ENCODE measurements at places on chromosomes 13 and 19.

DNA sequence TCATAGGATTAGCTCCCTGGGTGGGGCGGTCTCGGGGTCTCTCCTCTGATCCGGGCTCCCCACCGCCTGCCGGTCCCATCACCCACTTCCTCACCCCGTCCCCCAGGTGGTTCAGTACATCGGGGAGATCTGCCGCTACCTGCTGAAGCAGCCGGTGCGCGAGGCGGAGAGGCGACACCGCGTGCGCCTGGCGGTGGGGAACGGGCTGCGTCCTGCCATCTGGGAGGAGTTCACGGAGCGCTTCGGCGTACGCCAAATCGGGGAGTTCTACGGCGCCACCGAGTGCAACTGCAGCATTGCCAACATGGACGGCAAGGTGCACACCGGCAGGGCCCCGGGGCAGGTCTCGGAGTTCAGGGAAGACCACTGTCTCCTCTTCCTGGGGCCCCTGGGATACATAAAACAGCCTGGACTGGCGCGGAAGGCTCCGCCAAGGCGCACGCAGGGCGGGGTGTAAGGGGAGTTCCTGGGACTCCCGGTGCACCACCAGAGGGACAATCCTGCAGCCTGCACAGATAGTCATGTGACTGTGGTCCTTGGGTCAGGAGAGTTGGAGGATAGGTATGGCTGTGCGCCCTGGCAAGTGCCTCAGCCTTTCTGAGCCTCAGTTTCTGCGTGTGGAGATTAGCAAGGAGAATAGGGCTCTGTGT, 14.2 kb upstream of the PGLS start:
- no peak for DNase-seq

- no peak for DNase-seq
These were observed 51.8 kb downstream of the CCDC70 start for GRCh38 chr13:51913421-51914136.

- DNase-seq, result no peak
These were observed 18.9 kb downstream of the ZNF563 start for GRCh38 chr19:12314553-12314952.

DNA sequence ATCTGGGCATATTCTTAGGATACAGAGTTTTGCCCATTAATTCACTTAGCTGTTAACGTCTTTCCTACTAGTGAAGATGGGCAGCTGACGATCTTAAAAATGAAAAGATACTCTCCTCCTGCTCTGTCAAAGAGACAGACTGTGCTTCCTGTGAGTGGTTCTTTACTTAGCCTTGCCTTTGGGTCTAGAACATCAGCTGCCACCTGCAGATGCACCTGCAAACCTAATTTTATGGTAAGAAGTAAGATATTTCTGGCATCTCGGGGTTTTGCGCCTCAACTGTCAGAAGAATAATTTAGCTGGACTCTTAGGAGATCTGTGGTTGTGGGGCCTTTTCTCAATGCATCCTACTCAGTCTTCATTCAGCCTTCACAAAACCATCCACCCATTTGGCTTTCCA, 36.2 kb downstream of the TRPC4 start:
- no peak for DNase-seq

DNA sequence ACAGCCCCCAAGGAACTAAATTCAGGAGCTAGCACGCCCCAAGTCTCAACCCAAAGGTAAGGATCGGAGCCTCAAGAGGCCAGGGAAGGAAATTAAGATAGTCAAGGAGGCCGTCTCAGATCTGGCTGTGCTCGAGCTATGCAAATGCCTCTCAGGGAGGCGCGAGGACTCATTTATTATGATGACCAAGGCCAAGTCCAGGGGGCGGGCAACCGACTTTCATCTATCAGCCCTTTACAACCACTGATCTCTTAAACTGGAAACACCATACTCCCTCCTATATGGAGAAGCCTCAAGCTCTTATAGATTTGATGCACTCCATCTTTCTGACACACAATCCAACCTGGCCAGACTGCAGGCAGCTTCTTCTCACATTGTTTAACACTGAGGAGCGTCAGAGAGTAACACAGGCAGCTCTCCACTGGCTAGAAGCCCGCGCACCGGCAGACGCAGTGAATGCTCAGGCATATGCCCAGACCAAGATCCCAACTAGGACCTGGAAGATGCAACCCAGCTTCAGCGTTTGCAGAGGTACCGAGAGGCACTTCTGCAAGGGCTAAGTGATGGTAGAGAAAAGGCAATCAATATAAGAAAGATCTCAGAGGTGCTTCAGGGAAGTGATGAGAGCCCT, 9.6 kb upstream of the SLC15A1 start:
- no peak for DNase-seq

GRCh38 chr13:38883783-38884182, 106.8 kb downstream of the STOML3 start:
- DNase-seq, result no peak

- DNase-seq, result peak; percentile 64
These were observed 14.8 kb upstream of the GPI start for GRCh38 chr19:34350161-34350561.

DNA sequence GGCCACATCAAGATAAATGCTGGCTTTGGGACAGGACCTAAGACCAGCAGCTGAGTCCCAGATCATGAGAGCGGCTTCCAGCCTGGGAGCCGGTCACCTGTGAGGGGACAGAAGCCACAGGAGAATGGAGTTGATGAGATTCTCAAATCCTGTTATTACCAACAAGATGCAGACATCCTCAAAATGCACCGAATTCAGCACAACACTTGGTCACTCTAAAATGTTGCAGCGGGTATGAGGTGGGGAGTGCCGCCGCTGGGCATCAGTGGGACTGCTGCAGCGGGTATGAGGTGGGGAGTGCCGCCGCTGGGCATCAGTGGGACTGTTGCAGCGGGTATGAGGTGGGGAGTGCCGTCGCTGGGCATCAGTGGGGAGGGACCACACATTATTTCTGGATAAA, 21.2 kb downstream of the RANBP3 start:
- no peak for DNase-seq

- no peak for DNase-seq
These were observed 69.8 kb downstream of the KCNRG start for GRCh38 chr13:50085063-50085462.

DNA sequence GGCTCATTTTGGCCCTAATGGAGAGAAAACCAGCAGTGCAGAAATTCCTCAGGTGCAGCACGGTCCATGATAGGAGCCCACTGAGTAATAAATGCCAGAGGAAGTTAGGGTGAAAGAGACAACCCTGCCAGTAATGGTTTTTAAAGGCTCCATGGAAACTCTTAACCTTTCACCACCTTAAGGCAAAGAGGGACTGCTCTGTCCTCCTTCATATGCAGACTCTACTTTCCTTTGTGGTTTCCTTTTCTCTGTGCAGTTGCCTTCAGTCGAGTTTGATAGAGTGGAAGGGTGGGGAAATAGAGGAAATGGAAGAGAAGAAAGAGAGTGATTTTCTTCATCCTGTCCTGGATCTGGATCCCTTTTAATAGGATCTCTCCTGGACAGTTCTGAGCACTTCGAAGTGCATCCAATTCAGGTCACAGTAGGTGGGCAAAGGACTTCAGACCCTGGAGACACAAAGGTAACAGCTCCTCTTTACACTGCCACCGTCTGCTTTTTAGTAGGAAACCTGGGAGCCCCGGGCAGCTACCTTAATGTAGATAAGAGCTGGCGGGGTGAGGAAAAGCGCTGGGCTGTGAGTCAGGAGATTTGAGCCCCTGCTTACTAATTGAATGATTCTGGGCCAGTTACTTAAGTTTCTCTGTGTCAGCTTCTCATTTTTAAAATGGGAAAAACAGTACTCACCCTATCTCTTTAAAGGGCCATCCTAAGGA, 294.8 kb downstream of the KCNRG start:
- no peak for DNase-seq

DNA sequence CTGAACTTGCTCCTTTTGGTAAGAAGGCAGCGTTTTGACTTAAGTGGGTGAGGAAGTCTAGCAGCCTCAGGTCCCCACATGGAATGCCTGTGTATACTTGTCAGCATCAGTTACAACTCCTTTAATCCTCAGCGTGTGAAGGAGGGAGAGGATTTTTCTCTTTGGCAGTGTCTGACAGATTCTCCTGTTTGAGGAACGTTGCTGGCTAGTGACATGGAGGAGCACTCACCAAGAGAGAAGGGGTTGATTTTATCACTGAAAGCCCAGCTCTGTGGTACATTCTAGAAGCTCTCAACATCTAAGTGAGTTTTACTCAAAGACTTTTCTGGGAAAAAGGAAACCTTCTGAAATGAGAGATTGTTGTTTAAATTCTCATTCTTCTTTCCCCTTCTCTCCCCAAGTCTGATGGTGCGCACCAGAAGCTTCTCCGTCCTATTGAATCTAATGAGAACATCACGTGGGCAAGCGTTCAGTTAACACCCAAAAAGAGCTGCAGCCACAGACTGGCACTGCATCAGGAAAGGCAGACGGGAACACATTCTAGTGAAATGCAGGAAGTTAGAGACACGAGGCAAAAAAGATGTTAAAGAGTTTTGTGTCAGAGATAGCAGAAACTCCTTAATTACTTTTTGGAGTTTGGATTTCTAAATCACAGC, 58.2 kb downstream of the GJA3 start:
- no peak for DNase-seq

- DNase-seq, result no peak
These were observed 7.7 kb upstream of the NOVA2 start for GRCh38 chr19:45981350-45981749.

DNA sequence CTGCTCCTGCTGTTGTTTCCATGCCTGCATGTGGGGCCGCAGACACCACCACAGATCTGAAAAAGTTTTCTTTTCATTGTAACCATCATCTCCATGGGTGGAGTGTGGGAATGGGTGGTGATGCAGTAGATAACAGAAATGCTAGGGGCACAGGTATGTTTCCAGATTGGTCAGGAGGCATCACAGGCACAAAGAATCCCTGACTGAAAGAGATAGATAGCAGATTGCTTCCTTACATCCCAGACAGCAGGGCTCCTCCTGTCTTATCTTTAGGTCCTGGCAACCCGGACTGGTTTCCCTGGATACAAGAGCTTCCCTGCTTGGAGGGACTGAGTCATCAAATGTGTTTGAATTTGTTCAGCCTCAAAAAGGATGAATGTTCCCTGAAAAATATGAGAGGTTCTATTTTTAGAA, 1937.6 kb downstream of the PCDH9 start:
- no peak for DNase-seq

GRCh38 chr13:39786091-39786490, 130.6 kb downstream of the COG6 start:
- no peak for DNase-seq

- no peak for DNase-seq
These were observed 55.7 kb downstream of the MRPL57 start for GRCh38 chr13:21232196-21232595.

GRCh38 chr19:3573162-3573857, 566 bp downstream of the HMG20B start:
- no peak for DNase-seq

DNA sequence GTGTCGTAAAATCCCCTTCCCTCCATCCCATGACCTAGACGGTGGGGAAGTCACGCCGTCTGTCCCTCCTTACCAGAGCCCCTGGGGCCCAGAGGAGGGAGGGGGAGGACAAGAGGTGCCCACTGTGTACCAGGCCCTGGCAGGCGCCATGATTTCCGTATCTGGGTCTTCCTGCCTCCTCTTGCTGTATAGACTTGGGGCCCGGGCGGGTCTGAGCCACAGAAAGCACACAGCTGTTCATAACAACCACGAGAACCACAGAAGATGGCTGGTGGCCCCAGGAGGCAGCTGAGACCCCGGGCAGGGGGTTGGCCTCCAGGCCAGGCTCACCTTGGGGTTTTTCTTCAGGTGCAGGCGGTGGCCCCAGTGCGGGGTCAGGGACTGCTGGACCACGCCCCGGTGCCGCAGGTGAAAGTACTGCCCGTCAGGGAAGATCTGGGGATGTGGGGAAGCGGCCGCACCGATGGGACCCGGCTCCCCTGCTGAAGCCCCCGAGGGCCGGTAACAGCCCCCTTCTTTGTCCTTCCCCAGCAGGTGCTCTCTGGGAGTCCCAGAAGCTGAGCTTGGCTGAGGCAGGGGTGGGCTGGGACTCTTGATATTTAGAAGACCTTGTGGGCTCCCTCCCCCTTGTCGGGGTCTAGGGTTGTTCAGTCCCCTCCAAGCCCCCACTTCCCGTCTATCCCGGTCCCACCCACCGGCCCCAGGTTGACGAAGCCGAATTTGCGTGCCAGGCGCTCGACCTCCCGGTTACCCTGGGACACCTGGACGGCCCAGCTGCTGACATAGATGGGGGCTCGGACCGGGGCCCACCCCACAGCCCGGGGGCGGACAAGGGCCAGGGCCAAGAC, 463 bp downstream of the PCSK4 start:
- DNase-seq, result no peak

- DNase-seq, result no peak
These were observed at the start of gene DLEU7 for GRCh38 chr13:50843257-50844083. Gene DLEU7 (minus strand): TSS chr13:50843692. CDS start chr13:50843646, 46 bp downstream.

- no peak for DNase-seq
These were observed 46.4 kb downstream of the SOX1 start for GRCh38 chr13:112113348-112113747.

DNA sequence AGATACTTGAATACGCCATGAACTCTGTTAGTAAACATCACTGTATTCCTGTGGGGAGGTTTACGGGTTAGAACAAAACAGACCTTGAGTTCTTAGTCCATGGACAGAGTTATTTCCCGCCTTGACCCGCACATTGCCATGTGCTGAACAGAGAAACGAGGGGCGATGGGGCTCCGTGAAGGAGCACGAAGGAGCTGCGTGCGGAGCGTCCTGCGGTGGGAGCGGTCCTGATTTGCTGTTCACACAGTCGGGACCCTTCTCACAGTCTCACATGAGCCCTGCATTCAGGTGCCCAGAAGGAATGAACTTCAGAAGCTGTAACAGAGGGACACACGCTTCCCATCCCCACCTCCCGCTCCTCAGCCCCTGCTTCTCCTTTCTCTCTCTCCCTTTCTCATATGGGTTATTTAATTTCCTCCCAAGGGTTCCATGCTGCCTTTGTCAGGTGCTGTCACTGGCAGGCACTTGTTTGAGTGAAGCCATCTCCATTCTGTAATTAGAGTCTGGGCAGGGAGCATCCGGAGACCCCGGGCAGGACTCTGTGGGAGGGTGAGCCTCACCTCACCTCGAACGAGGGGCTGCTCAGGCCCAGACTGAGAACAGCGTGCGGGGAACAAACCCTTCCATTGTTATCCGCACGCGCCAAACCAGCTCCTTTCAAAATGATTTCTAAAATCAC, 76.9 kb downstream of the TEX29 start:
- no peak for DNase-seq

DNA sequence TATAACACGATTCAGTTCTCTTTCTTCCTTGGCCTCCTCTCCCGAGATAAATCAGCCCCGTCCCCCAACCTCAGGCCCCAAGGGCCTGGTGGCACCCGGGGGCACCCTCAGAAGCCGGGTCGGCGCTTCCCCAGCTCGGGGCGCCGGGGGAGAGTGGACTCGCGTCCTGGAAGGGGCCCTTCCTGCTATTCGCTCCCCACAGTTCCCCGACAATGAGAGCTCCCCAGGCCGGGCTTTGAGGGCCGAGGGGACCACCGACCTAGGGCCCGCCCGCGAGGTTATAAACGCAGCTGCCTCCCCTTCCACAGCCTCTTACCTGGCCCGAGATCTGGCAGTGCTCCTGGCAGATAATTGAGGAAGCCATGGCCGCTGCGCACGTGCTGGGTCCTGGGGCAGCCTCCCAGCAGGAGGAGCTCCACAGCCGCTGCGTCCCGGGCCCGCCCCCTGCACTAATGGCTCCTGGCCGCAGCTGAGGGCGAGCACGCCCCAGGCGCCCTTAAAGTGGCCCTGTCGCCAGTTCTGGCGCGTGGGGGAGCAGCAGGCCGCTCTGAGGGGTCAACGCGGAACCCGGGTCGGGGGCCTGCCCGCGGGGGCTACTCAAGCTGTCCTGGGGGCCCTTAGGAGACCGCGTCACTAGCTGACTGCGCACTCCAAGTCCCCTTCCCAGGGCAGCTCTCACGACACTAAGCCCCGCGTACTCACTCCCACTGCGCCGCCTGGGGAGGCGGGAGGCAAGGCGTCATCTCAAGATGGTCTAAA, at the start of gene SOHLH2:
TSS of gene SOHLH2 (minus strand) at position 394 of the 759 bp plus-strand sequence. CDS start at position 364, 30 bp downstream.
- no peak for DNase-seq

GRCh38 chr19:38841787-38842438, 7.9 kb downstream of the HNRNPL start:
- DNase-seq, result no peak
